ENCODE measurements at places on chromosomes 4 and X.

DNA sequence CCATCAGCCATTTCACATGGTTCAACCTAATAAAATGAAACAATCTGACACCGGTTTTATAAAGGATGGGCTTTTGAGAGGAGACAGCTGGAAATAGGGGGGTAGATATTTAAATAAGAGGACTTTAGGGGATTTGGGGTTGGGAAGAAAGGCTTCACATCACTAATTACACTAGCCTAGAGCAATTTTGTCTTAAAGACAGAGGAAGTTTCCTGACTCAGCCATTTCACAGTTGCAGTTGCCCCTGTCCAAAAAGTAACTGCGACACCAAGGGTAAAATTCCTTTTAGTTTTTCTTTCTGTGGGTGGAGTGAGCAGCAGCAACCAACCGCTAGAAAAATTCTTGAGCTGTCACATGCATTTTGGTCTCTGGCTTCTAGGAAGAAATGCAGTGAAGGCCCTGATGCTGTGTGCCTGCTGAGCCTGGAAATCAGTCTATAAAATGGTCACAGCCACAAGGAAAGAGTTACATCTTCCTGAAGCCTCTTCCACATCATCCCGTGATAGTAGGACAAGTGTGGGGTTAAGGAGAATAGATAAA is 233.6 kb downstream of the ZNF674 start:
- no peak for DNase-seq
- no peak overlapping the region for H3K4me3 ChIP-seq
- H3K27me3 ChIP-seq, result no peaks in the 10 kb centered on the region
- H3K36me3 ChIP-seq, result no peaks in the 10 kb centered on the region
- H3K27ac ChIP-seq, result no peak overlapping the region

DNA sequence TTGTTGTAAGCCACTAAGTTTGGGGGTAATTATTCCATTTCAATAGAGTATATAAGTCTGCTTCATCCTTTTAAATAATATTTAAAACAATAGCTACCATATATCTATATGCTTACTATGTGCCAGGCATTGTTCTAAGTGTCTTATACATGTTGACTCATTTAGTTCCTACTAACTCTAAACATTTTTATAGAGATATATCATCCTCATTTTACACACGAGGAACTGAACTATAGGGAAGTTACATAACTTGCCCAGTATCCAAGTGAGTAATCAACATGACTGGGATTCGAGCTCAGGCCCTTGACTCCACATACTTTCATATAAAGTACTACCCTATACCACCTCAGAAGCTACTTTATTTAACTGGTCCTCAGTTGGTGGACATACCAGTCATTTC is 175.3 kb upstream of the RAI2 start:
- H3K4me1 ChIP-seq, result peaks cover 5% of the 10 kb centered on the region
- no peak for DNase-seq
- H3K36me3 ChIP-seq, result no peaks in the 10 kb centered on the region

DNA sequence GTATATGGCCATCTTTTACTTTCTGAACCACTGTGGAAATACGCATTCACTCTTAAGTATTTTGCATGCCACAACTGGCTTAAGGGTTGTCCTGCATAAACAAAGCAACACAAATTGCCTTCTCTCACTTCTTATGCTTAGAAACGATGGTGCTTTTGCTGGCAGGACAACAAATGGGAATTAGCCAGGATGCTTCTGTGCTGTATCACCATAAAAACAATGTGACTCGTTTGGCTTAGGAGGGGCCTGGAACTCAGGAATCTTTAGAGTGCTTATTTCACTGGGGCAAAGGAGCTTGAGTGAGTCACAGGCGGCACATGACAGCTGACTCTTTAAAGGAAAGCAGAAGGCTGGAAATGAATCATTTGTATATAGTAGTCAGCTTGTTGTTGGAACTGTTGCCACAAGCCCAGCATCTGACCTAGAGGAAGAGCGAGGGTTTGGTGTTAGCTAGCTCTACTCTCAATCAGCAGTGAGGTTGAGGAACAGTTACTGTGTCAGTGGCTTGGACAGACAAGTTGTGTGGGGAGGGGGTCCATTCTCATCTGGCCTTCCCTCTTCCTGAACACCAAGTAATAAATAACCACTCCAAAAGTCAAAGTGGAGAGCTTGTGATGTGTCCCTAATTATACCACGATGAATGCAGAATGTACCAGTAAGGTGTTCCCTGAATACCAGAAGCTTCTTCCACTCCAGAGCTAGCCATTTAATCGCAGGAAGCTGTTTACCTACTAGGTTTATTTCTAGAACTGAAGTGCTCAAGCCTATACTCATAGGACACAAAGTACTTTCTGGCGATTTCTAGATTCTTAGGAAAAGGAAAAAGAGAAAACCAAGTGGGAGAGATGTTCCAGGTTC is 293.1 kb downstream of the CAMK2D start:
- peaks cover 6% of the 10 kb centered on the region for H3K36me3 ChIP-seq
- H3K4me1 ChIP-seq, result peaks cover 22% of the 10 kb centered on the region
- peak; percentile 98 for DNase-seq
- H3K27me3 ChIP-seq, result no peaks in the 10 kb centered on the region
- H3K27ac ChIP-seq, result peak overlapping the region; percentile 91
- H3K4me3 ChIP-seq, result peak overlapping the region; percentile 12

DNA sequence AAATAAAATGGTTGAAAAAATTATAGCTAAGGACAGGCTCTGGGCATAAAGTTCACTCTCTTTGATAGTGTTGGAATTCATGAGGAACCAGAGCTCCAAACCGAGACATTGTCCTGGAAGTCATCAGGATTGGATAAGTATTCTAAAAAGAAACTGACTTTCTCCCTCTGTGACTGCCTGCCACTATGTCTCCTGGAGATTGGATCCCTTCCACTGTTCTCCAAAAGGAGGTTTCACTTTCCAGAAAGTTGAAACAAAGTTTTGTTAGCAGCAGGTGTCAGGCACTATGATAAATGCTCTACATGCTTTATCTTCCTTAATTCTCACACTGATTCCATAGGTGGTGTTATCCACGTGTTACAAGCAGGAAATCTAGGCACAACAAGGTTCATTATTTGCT is 16.8 kb downstream of the BANK1 start:
- no peak for DNase-seq
- H3K27me3 ChIP-seq, result no peaks in the 10 kb centered on the region
- no peak overlapping the region for H3K27ac ChIP-seq
- H3K4me1 ChIP-seq, result no peaks in the 10 kb centered on the region
- H3K4me3 ChIP-seq, result no peak overlapping the region
- no peaks in the 10 kb centered on the region for H3K36me3 ChIP-seq

GRCh38 chrX:54641530-54641929 is 111.5 kb downstream of the GNL3L start:
- no peaks in the 10 kb centered on the region for H3K36me3 ChIP-seq
- H3K27me3 ChIP-seq, result no peaks in the 10 kb centered on the region
- H3K4me3 ChIP-seq, result no peak overlapping the region
- no peak for DNase-seq

Measured in vagina (tissue), 2 donors.